Esophagus mucosa (tissue), 1 donor: ENCODE measurements at places on chromosomes 11 and 22. TPM values are rescaled to one million over a fixed set of nuclear protein-coding genes. Genes with fewer than 3 reads are reported as not detected.

The OR6M1 gene
- not detected for total RNA-seq

The TMEM109 gene
- 80.4 TPM for total RNA-seq

The NRXN2 gene
- total RNA-seq, result 0.12 TPM

The CTSW gene
- not detected for total RNA-seq

The DTX4 gene
- total RNA-seq, result 3.3 TPM

The CPT1A gene
- total RNA-seq, result 23.9 TPM

The RNF121 gene
- total RNA-seq, result 17.7 TPM

The NRIP3 gene
- 0.80 TPM for total RNA-seq
